ENCODE measurements at places on chromosomes 5 and 9.

GRCh38 chr9:2729721-2730120 is 12.4 kb downstream of the KCNV2 start:
- DNase-seq: no peak

DNA sequence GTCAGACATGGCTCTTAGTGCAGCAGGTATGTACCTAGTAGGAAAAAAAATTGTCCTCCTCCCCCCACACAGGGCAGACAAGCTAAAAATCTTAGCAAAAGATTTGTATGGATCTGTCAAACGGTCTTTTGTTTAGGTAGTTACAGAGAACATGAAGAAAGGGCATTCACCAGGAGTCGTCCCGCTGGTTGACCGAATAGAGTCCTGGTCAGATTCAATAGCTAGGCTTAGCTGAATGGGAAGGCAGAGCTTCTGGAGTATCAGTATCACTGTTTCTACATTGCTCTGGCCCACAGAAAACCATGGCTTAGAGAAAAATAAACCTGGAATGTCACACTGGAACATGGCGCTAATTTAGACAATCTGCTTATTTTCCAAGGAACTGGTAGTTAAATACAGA is 642.3 kb downstream of the PTPRD start:
- DNase-seq: no peak

- no peak for DNase-seq
Measured at GRCh38 chr5:15501091-15501791, 1.3 kb downstream of the FBXL7 start.

DNA sequence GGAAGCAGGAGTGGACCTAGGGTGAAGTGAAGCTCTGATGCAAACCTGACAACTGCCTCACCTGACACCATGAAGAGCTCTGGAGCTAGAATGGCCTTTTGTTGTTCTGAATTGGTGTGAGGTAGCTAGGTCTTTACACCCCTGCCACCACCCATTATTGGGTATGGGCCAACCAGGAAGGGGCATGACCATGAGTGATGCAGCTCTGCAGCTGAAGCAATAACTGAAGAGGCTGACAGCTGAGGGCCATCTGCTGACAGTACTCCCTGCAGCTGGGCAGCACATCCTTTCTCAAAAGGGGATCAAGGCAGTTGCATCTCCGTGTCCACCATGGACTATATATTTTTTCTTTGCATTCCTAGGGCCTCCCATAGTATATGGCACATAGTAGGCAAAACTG is 87.0 kb upstream of the TLE1 start:
- no peak for DNase-seq

- no peak for DNase-seq
Measured at GRCh38 chr5:59487068-59487686, 406.3 kb downstream of the PDE4D start.

- DNase-seq: no peak
Measured at GRCh38 chr5:31187591-31187990, 5.9 kb upstream of the CDH6 start.

GRCh38 chr9:104494808-104495207 is 9.3 kb upstream of the OR13F1 start:
- DNase-seq: no peak

DNA sequence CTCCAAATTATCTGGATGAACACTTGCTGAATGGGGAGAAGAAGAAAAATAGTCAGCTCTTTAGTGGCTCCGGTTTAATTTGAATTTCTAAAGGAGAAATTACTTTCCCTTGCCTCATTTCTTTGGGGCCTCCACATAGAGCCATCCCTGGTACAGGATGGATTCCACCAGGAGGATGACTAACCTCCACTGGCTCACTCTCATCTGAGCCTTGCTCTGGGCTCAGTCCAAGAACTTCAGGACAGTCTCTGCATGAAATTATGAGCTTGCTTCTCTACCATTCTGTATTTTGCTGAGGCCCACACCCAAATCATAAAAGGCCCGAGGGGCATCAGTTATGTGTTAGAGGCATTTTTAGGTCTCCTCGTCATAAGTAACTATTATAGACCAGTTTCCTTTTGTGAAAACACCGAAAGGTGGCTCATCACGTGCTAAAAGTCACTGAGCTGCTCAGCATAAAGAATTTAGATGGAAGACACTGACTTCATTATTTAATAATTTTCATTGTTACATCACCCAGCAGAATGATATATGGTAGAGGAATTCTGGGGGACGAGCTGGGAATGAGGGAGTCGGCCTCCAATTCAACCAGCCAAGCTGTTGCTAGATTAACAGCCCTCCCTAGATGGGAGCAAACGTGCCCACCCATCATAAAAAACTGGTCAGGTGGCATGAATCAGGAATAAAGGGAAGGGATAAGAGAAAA is 222.1 kb downstream of the TARS1 start:
- no peak for DNase-seq

DNA sequence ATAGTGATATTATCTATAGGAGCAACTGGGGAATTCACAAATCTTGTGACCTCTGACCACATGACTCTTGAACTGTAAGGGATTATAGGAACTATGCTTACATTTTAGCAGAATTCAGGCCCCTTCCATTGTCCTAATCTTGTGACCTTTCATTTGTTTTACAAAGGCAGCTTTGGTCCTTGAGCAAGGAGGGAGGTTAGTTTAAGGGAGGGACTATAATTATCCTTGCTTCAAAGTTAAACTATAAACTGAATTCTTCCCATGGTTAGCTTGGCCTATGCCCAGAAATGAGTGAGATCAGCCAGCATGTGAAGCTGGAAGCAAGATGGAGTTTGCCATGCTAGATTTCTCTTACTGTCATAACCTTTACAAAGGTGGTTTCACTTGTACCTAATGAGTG is 51.2 kb downstream of the TARS1 start:
- no peak for DNase-seq

- no peak for DNase-seq
Measured at GRCh38 chr5:108276187-108277050, 105.5 kb downstream of the FBXL17 start.

GRCh38 chr5:78260771-78261170 is 33.7 kb downstream of the AP3B1 start:
- no peak for DNase-seq

- peak; percentile 4 for DNase-seq
Measured at GRCh38 chr9:83220730-83221129, 157.8 kb upstream of the RASEF start.

DNA sequence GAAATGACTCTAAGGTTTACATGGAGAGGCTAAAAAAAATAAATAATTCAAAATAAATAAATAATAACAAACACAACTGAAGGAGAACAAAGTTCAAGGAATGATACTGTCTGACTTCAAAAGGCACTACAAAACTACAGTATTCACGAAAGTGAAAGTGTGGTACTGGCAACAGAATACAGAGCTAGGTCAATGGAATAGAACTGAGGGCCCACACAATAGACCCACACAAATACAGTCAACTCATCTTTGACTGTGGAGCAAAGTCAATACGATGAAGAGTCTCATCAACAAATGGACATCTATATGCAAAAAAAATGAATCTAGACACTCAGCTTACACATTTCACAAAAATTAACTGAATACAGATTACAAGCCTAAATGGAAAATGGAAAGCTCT is 75.3 kb downstream of the FBXW11 start:
- no peak for DNase-seq

- DNase-seq: no peak
Measured at GRCh38 chr9:91522481-91522880, 98.8 kb upstream of the NFIL3 start.

Data from GM19239 (cell line).